ENCODE measurements at places on chromosomes 16 and 17.

- DNase-seq, result no peak
Observed at GRCh38 chr16:68460067-68460466, 11.8 kb upstream of the SMPD3 start.

DNA sequence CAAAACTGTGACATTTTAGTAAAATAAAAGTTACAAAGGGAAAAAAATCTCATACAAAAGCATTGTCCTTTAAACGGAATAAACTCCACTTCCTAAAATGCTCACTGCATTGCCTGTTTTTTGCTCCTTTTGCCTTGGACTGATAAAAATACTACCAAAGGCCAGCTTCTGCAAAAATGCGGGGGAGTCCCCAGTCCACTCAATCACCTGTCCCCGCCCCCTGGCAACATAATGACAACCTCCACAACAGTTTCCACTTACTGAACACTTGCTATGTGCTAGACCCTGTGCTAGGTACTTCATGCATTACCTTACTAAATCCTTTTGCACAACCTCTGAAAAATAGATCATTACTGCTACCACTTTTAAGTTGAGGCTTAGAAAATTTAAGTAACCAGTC is 172.7 kb upstream of the CCL2 start:
- DNase-seq, result no peak

DNA sequence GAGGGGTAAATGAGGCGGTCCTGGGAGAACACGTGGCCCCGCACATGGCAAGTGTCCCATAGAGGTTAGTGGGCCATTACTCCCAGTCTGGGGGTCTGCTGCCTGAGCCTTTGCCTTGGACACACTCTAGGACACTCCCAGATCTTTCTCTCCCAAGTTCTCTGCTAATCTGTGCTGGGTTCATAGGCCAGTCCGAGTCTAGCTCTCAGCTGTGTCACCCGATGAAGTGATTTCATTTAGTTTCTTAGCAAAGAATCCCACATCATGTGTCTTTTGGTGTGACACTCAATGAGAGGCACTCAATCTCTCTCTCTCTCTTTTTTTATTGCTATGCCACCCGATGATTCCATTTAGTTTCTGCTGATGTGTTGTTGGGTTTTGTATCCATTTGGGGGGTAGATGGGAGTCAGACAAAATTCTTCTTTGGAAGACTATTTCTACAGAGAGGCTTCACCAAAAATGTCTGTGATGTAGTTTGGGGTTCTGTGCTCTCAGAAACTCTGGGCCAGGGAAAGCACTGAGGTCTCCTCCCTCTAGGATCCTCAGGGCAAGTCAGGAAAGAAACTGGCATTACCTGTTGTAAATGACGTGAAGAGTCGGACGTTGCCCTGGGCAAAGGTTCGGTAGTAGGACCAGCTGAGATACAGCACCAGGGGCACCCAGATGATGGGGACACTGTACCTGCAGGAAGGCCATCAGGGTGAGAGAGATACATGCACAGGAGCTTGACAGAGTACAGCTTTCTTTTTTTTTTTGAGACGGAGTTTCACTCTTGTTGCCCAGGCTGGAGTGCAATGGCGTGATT is 25.2 kb upstream of the MLKL start:
- no peak for DNase-seq

DNA sequence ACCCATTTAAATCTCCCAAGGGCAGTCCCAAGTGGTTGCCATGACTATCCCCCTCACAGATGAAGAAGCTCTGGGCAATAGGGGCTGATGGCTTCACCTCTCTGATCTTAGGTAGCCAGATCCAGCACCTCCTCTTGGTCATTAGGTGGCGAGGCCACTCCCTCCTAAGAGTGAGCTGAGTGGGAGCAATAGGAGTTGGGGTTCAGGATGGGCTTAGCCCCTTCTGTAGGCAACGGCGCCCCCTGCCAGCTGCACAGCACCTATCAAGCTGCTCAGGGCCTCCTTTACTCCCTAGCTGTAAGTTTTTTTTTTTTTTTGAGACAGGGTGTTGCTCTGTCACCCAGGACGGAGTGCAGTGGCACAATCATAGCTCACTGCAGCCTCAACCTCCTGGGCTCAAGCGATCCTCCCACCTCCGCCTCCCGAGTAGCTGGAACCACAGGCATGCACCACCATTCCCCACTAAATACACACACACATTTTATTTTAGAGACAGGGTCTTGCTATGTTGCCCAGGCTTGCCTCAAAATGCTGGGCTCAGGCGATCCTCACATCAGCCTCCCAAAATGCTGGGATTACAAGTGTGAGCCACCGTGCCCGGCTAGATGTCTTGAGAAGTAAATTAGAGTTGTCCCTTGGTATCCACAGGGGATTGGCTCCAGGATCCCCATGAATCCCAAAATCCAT is 3.5 kb upstream of the RRAD start:
- no peak for DNase-seq

- no peak for DNase-seq
Observed at GRCh38 chr16:57039148-57039812, 49.9 kb downstream of the NLRC5 start.

DNA sequence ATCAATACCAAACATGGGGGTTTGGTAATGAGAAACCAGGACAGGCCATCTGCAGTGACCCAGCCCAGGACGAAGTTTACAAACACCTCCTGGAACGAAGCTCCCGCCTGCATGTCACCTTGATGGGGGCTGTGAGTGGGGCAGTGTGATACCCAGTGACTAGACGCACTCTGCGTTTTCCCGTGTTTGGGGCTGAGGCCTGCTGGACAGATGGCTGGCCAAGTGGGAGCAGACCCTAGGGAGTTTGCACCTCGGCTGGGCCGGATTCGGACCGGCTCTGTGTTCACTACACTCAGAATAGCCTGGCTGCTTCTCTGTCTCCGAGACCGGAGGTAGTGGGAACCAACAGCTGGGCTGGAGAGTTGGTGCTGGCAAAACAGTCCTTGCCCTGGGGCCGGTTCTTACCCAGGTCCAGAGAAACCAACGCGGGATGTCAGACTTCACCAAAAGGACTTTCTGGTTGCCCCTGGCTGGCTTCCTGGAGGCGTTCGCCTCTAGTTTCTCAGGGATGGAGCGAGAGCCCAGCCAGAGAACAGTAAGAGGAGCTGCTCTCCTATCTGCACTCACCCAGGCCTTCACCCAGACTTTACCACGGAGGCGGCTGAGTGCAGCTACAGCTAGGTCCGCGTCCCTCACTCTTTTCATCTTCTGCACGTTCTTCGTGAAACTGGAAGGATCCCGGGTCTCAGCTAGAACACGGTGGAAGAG is 20.4 kb downstream of the CARHSP1 start:
- DNase-seq, result no peak

GRCh38 chr16:22423716-22424115 is 49.3 kb upstream of the CDR2 start:
- DNase-seq, result no peak

GRCh38 chr17:41803049-41804020 is 8.4 kb downstream of the P3H4 start:
- DNase-seq, result no peak

GRCh38 chr16:68022278-68022727 is 729 bp downstream of the DDX28 start:
- no peak for DNase-seq

- DNase-seq, result no peak
Observed at GRCh38 chr16:2233046-2233775, 3.0 kb upstream of the DNASE1L2 start.

DNA sequence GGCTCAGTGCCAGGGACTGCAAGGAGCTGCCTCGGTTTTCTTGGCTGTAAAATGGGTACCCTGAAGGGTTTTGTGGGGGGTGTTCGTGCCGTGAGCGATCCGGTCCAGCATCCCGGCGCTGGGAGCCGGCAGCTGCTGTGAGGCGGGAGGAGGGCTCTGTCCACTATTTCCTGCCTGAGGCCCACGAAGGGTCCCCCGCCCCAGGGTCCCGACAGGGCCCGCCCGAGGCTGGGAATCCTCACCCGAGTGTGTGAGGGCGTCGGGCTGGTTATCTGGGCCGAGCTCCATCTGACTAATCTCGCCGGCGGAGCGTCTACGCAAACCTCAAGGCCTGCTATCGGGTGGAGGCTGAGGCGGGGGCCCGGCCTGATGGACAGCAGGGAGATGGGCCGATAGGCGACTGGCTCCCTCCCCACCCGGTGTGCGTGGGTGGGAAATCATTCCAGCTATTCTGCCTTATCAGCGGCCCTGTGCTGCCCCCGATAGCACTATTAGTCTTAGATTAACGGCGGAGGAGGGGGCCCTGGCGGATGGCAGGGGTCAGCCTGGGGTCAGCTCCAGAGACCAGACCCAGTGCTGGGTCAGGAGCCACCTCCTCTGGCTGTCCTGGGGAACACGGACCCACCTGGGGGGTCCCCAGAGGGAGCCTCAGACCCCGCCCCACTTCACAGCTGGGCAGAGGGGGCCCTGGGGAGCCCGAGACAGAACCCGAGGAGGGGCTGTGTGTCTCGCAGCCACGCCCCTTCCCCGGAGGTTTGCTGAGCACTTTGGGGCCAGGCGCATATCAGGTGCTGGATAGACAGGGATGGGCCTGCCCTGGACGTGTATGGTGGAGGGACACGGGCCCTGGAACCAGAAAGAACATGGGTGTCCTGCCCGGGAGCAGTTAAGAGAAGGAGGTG is 44.7 kb downstream of the ZFPM1 start:
- no peak for DNase-seq

All from activated CD4-positive, CD25-positive, alpha-beta regulatory T cell (primary cell).